ENCODE measurements at places on chromosomes 3 and 15. TPM values are rescaled to one million over a fixed set of nuclear protein-coding genes. Genes with fewer than 3 reads are reported as not detected.

Gene NR2E3
- total RNA-seq = 0.83 TPM

Gene POPDC2
- 1.0 TPM for total RNA-seq

Gene TMC3
- total RNA-seq = not detected

DNA sequence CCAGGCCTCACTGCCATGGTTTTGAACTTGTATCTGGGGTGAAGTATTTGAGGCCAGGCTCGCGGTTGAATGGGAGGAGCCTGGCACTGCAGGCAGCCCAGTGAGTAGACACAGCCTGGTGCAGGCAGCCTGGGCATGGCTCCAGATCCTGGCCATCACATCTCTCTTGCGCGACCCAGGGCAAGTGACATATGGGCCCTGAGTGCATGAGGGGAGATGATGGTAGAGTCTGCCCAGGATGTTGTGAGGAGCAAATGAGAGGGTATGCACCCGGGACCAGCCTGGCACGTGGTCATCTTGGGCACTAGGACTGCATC, 103.5 kb downstream of the TBC1D2B start:
- DNase-seq = peak; percentile 36

DNA sequence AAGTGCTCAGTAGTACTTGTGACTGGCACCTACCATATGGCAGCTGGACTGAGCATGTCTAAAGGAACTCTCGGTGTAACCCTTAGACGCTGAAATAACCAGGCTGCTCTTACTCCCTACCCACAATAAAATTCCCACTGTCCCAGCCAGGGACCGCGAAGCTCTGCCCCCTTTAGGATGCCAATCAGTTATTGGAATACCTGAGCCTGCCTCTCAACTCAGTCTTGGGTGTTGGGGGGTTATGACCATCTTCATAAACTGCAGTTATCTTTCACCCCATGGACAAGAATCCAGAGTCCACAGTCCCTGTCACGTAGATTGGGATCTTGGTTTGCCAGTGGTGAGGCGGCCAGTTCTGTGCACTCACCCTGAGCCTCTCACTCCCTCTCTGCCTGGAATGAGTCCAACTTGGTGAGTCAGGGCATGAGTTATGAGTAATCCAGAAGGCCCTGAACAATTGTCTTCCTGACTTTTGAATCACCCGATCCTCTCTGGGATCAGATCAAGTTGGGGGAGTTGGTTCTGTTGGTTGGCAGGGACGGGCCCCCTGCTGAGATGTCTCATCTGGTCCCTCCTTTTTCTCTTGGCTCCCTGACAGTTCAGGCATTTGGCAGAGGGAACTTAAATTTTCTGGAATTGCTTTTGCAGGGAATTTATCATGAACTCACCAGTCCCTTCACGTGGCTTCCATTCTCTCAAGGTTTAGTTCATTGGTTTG, 120.1 kb upstream of the UBE2E1 start:
- DNase-seq = peak; percentile 86

DNA sequence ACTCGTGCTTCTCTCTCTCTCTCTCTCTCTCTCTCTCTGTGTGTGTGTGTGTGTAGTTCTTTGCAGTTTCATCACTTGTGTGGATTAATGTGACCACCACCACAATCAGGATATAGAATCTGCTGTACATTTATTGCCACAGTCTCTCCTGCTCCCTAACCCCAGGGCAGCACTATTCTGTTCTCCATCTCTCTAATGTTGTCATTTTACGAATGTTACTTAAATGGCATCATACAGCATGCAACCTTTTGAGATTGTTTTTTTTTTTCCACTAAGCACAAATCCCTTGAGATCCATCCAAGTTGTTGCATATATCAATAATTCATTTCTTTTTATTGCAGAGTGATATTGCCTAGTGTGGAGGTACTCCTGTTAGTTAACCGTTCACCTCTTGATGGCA, 26.9 kb downstream of the SLCO3A1 start:
- no peak for DNase-seq

DNA sequence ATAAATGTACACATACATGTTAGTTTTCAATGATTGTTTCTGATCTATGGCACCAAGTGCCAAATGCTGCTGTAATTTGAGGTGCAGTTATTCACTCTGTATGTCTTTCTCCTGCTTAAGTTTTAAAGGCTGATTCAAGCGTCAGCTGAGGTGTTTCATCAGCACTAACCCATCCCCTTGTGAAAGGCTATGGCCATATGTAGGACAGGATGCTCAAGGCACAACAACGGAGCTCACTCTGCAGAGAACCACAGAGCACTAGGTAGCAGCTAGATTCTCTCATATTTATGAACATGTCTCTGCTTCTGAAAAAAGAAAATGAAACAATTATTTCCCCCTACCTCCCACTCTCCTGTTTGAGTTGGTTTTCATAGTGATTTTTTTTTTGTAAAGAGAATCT, 340.0 kb upstream of the TMCO5A start:
- DNase-seq = no peak

DNA sequence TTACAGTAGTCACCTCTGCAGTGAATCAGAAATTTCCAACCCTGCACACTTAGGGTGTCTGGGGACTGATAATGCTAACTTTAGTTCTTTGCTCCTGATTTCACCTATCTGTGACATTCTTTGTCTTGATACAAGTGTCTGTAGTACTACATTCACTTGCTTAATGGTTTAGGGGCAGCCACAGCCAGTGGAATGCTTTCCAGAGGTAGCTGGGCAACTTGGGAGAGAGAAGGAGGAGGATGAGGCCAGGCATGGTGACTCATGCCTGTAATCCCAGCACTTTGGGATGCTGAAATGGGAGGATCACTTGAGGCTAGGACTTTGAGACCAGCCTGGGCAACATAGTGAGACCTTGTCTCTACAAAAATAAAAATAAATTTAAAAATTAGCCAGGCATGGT, 8.5 kb downstream of the BAHD1 start:
- DNase-seq = no peak

DNA sequence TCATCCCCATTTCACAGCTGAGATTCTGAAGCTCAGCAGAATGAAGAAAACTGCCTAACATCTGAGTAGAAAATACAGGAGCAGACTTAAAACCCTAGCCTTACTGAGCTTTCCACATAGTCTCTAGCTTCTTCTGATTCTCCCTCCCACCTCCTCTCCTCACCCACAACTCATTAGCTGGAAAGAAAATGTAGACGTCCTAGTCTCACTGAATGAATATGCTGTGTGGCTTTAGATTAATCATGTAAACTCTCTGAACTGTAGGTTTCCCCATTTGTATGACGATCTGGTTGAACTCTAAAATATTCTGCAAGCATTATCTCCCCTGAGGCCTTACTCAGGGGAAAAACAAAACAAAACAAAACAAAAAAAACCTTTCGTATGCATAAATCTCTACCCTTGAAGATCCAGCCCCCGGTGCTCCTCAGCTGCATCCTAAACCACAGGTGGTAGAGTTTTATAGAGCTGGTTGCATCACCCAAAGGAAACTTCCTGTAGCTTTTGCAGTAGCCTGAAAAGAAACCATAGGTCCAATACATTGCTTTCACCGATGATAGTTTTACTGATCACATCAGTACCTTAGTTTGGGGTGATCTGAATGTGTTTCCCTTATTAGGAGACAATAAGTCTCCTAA, 40.6 kb downstream of the FOXB1 start:
- DNase-seq = no peak
